ENCODE measurements at places on chromosomes 11 and 22.
A peak's percentile ranks its signal among the peaks of the same experiment; 100 is the strongest.

DNA sequence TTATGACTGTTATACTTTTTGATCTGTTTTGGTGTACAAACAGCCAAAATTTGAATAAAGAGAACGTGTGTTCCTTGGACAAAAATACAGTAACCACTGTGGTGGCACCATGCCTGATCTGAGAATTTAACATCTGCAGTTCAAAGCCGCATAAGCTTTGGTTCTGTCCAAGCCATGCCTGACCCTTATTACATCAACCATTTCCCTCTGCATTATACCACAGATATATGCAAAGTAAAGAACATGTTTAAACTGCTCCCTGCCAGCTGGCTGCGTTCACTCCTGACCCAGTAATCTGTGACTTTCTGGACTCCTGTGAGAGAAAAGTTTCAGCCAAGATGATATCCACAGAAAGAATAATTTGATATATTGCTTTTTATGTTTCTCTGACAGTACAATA is 890.5 kb upstream of the ANO3 start:
- H3K27ac ChIP-seq = no peak overlapping the region
- no peak overlapping the region for H3K4me3 ChIP-seq
- H3K27me3 ChIP-seq = no peaks in the 10 kb centered on the region
- no peak for DNase-seq
- H3K4me1 ChIP-seq = no peaks in the 10 kb centered on the region

GRCh38 chr11:72100462-72100861 is 2.6 kb downstream of the LAMTOR1 start:
- no peak overlapping the region for H3K4me3 ChIP-seq
- DNase-seq = no peak
- H3K36me3 ChIP-seq = peaks cover 37% of the 10 kb centered on the region
- no peaks in the 10 kb centered on the region for H3K27me3 ChIP-seq

- no peak for DNase-seq
- H3K4me1 ChIP-seq = no peaks in the 10 kb centered on the region
- H3K36me3 ChIP-seq = no peaks in the 10 kb centered on the region
- H3K27ac ChIP-seq = no peak overlapping the region
- peaks cover 35% of the 10 kb centered on the region for H3K27me3 ChIP-seq
Observed at GRCh38 chr11:45290586-45290985, 4.4 kb upstream of the SYT13 start.

DNA sequence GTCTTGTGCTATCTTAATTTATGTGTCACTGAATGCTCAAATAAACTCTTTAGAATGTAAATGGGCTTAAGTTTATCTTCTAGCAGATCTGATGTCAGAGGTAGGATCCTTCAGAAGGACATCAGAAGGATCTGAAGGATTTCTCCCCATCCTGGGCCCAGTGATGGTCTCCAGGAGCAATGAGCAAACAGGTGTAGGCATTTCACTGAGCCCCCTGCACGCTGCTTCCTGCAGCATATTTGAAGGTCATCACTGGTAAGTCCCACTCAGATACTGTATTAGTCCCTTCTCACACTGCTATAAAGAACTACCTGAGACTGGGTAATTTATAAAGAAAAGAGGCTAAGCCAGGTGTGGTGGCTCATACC is 4.5 kb downstream of the GSTP1 start:
- peaks cover 20% of the 10 kb centered on the region for H3K36me3 ChIP-seq
- no peak overlapping the region for H3K4me3 ChIP-seq
- no peak for DNase-seq
- H3K27ac ChIP-seq = no peak overlapping the region
- peaks cover 11% of the 10 kb centered on the region for H3K4me1 ChIP-seq

GRCh38 chr11:70650075-70650909 is 252.0 kb downstream of the CTTN start:
- no peaks in the 10 kb centered on the region for H3K36me3 ChIP-seq
- H3K27ac ChIP-seq = no peak overlapping the region
- H3K4me3 ChIP-seq = no peak overlapping the region
- peaks cover 2% of the 10 kb centered on the region for H3K27me3 ChIP-seq
- no peaks in the 10 kb centered on the region for H3K4me1 ChIP-seq
- peak; percentile 69 for DNase-seq

DNA sequence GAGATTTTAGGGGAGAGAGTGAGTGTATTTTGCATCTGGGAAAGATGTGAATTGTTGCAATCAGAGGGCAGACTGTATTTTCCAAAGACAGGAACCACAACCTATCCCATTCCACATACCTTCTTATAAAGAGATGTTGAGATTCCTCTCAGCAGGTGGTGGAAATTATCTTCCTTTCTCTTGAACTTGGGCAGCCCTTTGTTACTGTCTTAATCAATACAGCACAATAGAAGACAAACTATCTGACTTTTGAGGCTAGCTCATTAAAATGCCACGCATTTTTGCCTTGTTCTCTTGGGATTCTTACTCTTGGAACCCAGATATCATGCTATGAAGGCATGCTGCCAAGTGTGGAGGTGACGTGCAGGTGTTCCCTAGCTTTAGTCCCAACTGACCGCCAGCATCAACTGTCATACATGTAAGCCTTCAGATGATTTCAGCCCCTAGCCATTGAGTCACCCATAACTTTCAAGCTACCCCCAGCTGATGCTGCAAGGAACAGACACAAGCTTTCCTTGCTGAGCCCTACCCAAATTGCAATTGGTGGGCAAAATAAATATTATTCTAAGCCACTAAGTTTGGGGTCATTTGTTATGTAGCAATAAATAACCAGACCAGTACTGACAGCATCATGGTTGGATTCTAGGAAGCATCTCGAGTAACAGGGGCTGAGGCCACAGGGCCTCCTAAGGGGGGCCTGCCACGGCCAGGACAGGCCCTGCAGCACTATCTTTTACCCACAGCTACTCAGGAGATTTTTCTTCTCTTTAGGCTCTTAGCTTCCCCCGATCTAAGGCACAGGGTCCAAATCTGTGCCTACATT is 63.0 kb downstream of the RPL27A start:
- H3K27me3 ChIP-seq = no peaks in the 10 kb centered on the region
- DNase-seq = no peak
- H3K4me1 ChIP-seq = peaks cover 8% of the 10 kb centered on the region
- H3K36me3 ChIP-seq = peaks cover 24% of the 10 kb centered on the region
